Activated T-cell treated with anti-CD3 and anti-CD28 coated beads, Interleukin-2, amount 50 U/mL, for 24 hours (primary cell): ENCODE measurements at places on chromosomes 7 and 10.

DNA sequence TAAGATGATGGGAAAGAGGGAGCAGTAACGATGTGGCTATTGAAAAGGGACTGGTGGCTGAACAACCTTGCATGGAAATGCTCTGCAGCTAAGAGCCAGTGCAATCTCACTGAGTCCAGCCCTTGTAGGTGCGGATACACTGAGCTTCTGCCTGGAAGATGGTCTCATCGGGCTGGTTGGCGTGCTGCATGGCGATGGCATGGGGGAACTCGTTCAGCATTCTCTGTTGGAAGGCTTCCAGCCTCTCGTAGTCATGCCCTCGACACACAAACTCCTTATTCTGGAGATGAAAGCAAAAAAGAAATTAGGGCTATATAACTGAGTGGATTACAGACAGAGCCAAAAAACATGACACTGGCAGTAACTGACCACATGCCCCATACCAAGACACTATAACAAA is 197.8 kb upstream of the IMMP2L start:
- DNase-seq = no peak

GRCh38 chr7:47271749-47272148 is 310.2 kb downstream of the TNS3 start:
- DNase-seq = no peak

GRCh38 chr10:119378737-119379067 is 163.8 kb downstream of the RGS10 start:
- no peak for DNase-seq

DNA sequence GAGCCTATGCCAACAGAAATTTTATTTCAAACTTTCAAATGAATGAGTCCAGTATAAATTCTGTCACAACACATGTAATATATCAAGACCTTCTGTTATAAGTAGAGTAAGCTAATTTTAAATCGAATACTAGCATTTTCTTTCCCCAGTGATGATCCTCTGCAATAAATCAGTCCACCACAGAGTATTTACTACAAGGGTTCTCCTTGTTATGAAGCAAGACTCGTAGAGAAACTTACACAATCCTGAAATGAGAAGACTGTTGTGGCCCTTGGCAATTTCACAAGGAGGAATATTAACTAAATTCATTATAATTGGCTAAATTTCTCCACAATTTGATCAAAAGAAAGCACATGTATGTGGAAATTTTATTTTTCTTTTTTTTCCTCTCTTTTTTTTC is 312.4 kb upstream of the DGKB start:
- DNase-seq = no peak

DNA sequence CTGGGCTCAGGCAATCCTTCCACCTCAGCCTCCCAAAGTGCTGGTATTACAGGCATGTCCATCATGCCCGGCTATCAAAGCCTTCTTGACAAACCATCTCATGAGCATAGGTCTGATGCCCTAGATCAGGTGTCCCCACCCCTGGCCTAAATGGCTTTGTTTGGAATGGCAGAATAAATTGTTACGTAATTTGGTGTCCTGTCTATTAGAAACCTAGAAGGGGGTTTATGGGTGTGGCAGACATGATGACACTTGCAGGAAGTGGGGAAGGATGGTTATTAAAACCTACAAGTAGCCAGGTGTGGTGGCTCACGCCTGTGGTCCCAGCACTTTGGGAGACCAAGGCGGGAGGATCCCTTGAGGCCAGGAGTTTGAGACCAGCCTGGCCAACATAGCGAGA is 38.6 kb upstream of the MKLN1 start:
- DNase-seq = no peak

DNA sequence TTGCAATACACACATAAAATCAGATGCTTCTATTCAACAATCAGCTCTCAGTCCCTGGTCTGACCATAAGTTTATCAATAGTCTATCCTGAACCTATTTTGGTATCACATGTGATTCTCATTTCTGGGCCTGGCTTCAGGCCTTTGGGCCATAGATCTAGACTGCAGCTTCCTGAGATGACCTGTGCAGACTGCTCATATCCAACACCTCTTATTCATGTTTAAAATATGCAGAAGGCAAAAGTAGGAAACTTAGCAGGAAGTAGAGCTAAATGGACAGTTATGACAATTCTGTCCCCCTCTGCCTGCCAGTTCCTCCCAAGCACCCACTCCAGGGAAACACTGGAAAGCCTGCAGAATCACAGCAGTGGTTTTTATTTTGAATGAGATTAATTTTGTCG is 53.3 kb downstream of the C7orf25 start:
- DNase-seq = no peak

DNA sequence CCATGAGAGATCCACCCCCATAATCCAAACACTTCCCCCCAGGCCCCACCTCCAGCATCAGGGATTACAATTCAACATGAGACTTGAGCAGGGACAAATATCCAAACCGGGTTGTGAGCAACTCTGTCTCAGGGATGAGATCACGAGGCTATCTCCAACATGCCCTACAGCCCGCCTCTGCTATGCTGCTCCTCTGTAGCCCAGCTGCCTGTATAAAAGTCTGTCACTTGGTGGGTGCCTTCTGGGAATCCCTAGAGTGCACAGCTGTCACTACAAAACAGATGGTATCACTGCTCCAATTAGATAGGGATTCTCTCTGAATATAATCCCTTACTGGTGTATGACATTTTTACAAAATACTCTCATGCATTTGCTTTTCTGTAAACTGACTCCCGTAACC is 114.9 kb upstream of the NANOS1 start:
- DNase-seq = no peak

- no peak for DNase-seq
Measured at GRCh38 chr10:17201794-17202116, 283 bp upstream of the TRDMT1 start.

DNA sequence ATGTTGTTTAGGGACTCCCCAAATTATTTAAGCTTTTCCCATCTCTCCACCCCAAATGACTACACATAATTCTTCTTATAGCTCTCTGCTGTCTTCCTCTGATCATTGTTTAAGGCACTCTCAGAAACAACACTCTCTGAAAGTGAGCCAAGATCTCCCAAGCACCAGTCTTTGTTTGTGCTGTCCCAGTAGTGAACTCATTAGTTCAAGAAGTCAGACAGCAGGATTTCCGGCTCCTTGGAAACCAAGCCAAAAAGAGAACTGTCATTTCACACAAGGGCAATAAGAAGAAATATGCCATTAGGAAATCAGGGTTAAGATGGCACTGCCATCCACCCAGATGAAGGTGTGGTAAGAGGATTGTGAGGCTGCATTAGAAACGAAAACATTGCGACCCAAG is 83.1 kb downstream of the FZD1 start:
- no peak for DNase-seq

GRCh38 chr10:77649333-77650331 is 12.0 kb upstream of the KCNMA1 start:
- no peak for DNase-seq

DNA sequence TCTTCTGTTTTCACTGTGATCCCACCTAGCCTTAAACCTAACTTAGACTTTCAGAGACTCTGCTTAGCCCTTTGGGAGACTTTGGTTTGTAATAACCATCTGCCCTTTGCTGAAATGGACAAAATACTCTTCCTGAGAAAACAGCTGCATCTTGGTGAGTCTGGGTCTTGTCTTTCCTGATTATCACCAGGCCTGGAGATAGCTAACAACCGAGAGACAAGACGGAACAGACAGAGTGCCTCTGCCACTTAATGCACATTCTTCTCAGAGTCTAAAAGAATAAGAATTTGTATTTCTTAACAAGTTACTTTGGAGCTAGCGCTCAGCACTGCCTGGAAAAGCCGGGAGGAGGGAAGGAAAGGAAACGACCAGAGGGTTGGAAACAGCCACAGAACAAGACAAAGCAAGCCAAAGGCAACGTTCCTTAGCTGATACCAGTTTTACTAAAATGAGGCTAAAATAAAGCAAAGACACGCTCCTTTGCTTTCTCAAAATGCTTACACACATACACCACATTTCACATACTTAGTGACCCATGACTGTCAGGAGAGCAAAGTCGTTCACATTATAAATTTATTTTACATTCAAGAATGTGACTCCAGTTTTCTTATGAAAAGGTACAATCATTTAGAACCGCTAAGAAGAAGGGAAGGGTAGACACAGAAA is 70.3 kb upstream of the DGKI start:
- DNase-seq = no peak

- no peak for DNase-seq
Measured at GRCh38 chr7:47473499-47474210, 108.3 kb downstream of the TNS3 start.

- DNase-seq = no peak
Measured at GRCh38 chr7:134300988-134301387, 15.7 kb downstream of the SLC35B4 start.

DNA sequence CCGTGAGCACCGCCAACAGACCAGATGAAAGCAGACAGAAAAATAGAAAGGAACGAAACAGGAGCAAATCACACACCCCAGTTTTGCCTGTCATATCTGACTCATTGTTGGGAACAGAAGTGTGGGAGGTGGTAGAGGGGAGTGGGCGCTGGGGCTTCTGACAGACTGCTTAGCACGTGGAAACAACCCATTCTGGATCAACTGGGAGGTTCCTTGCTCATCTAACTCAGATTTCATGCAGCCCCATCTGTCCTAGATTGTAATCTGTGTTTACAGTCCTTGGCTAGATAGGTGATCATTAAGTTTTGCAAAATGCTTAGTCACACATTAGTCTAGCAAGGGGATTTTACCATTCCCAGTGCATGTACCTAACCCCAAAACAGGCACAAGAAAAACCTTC is 154.1 kb downstream of the NRP1 start:
- no peak for DNase-seq

- no peak for DNase-seq
Measured at GRCh38 chr10:126459032-126459831, 71.0 kb upstream of the ADAM12 start.

GRCh38 chr7:138249975-138250374 is 173.7 kb downstream of the AKR1D1 start:
- DNase-seq = no peak

- DNase-seq = peak; percentile 45
Measured at GRCh38 chr10:30591249-30591670, 38.3 kb downstream of the LYZL2 start.

DNA sequence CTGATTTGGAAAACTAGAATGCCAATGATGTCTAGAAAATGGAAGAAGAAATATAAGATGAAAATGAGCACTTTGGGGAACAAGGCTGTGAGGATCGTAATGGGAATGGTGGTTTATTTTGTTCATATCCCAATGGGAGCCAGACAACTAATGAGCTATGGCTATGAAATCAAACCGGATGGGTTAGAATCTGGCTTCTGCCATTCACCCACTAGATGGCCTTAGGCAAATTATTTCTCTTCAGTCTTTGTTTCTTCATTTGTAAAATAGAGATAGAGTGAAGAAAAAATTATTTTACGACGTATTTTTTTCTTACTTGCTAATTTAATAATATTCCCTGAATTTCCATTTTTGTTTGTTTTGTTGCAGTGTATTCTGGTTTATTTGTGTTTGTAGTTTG is 572.1 kb upstream of the IGFBP3 start:
- no peak for DNase-seq

GRCh38 chr7:141145630-141145982 is 71.7 kb downstream of the TMEM178B start:
- DNase-seq = no peak

DNA sequence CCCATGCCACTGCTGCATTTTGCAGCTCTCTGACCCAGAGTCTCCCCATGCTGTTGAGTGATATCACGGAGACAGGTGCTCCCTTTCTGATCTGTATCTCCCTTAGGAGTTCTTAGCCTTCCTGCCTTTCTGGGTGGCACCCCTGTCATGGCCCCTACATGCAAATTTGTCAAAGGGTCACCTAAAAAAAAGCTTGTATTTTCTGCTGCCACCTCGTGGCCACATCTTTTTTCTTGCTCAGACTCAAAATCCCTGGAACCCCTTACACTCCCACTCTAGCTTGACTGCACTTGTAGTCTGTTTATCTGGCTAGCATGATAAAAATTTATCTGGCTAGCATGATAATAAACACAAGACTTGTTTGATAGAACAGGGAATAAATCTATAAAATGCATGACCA is 809.1 kb downstream of the SORCS1 start:
- DNase-seq = no peak

GRCh38 chr10:7092603-7093002 is 318.2 kb downstream of the SFMBT2 start:
- DNase-seq = no peak

- DNase-seq = no peak
Measured at GRCh38 chr7:13017333-13017857, 330.0 kb downstream of the ARL4A start.

DNA sequence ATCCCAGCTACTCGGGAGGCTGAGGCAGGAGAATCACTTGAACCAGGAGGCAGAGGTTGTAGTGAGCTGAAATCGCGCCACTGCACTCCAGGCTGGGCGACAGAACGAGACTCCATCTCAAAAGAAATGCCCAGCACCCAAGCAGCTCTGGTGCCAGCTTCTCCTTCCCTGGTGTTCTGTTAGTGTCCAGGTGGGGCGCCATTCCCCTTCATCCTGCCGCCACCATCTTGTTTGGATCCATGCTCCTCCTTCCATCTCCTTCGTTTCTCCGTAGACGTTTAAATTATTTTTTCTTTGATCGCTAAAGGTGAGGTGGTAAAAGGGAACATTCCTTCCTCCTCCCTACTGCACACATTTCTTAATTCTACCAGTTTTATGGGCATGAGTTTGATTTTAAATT is 30.3 kb downstream of the PROSER2 start:
- no peak for DNase-seq

- no peak for DNase-seq
Measured at GRCh38 chr7:45563941-45564461, 10.2 kb upstream of the ADCY1 start.

- DNase-seq = no peak
Measured at GRCh38 chr7:158325530-158326381, 261.9 kb downstream of the PTPRN2 start.

- peak; percentile 77 for DNase-seq
Measured at GRCh38 chr10:110495731-110496552, 1.8 kb upstream of the DUSP5 start.

- no peak for DNase-seq
Measured at GRCh38 chr7:90858546-90858945, 262.4 kb downstream of the CDK14 start.

GRCh38 chr7:151351967-151352366 is 10.4 kb downstream of the NUB1 start:
- peak; percentile 54 for DNase-seq

- DNase-seq = no peak
Measured at GRCh38 chr7:67484244-67484751, 487.7 kb downstream of the TYW1 start.

GRCh38 chr7:102916426-102916825 is 3.6 kb downstream of the LRRC17 start:
- no peak for DNase-seq

DNA sequence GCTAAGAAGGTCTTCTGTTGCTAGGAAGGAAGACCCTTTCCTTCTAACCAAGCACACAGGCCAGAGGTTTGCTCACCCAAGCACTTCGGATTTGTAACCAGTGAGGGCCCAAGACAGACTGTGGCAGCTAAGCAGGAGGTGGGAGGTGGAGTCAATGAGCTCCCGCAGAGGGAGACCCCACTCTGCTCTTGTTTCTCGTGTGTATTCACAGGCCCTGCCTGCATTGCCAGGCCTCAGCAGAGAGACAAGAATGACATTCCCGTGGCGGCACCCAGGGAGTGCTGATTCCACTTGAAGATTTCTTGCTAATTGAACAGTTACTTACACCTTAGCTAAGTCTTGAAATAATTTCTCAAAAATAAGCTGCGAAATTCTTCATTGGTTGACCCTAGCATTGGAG is 13.4 kb downstream of the PKD1L1 start:
- DNase-seq = no peak

- no peak for DNase-seq
Measured at GRCh38 chr7:74388880-74389415, 64.8 kb upstream of the GTF2IRD1 start.

GRCh38 chr10:76984559-76985443 is 652.8 kb downstream of the KCNMA1 start:
- DNase-seq = peak; percentile 72

GRCh38 chr7:85424298-85424697 is 237.4 kb upstream of the SEMA3D start:
- no peak for DNase-seq
